ENCODE measurements at places on chromosomes 3 and 15. TPM values are rescaled to one million over a fixed set of nuclear protein-coding genes. Genes with fewer than 3 reads are reported as not detected.

DNA sequence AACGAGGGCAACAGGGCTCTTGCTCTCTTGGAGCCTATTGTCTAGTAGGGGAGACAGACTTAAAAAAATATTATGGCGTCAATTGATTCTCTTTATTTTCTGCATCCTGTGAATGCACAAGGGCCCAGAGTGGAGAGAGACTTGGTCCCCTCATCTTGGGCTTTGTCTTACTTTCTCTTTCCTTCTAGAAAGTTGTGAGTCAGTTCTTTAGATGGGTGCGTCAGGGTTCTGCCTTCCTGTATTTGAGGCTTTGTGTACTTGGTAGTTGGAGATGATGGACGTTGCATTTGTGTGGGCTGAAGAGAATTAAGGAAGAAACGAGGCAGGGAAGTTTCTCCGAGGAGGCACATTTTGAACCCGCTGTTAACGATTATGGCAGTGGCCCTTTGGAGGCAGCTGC is 52.9 kb downstream of the CACNA1D start:
- DNase-seq: no peak

Gene APBA2
- total RNA-seq: 17.7 TPM

Gene C3orf20
- total RNA-seq: not detected

DNA sequence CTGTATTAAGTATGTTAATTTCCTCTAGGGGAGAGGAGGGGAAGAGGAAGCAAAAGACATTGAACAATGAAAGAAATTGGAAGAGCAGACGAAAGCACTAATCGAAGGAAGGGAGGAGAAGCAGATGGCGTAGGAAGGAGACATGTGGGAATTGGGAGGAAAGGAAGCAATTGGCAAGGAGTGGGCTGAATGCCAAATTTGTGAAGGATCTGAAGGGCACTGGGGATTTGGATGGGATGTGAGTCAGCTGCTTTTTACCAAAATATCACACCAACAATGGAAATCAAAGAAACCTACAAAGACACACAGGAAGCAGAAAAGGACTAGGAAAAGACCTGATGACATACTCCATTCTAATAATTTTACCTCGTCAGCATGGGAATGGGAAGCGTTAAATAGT is 1029.8 kb downstream of the ROBO1 start:
- DNase-seq: no peak

Gene CISH
- total RNA-seq: 0.23 TPM

GRCh38 chr3:127454968-127455367 is 135.6 kb downstream of the TPRA1 start:
- DNase-seq: no peak

Gene GASK1A
- total RNA-seq: 0.08 TPM

DNA sequence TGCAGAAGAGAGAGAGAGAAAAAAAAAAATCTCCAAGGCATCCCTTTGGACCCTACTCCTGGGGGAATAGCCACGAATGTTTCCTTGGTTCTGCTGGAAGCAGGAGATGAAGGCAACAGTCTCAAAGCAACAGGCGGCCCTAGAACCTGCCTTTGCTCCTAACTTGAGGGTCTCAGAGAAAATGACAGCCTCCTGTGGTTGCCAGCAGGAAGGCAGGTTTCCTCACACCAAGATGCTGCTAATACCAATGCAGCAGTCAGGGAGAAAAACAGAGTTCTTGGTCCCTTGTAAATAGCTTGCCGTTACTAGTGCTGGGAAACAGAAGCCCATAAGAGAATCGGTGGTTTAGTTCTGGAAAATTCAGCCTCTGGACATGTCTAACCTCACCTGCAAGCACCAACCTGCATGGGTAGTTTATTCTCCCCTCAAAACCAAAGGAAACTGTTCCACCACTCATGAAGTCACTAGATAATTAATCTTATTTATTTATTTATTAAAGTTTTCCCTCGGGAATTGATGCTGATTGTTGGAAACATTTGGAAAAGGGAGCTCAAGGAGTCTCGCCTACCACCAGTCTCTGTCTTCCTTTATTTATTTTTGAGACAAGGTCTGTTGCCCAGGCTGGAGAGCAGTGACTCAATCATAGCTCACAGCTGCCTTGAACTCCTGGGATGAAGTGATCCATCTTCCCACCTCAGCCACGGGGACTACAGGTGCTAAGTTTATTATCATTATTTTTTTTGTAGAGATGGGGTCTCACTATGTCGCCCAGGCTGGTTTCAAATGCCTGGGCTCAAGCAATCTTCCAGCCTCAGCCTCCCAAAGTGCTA is 883 bp upstream of the FRMD4B start:
- no peak for DNase-seq

DNA sequence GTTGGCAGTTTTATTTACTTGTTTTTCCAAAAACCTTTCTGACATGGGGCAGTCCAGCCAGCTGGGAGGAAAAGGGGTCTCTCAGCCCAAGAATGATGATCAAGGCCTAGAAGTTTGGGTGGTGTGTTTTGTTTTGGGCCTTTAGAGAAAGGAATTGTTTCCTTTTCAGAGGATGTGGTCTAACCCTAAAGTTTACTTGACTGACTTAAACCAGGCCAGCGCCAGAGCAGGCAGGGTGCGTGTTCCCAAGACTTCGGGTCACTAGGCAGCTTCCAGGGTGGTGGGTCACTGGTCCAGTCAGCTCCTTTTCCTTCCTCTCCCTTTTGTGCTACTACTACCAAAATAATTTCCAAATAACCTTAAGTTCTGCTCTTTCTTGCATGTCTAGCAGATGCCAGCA is 4.9 kb downstream of the FLNB start:
- DNase-seq: no peak

Measured in H4 (cell line).